ENCODE measurements at places on chromosomes 13 and 19. TPM values are rescaled to one million over a fixed set of nuclear protein-coding genes. Genes with fewer than 3 reads are reported as not detected.
A peak's percentile ranks its signal among the peaks of the same experiment; 100 is the strongest.

Gene ZNF135
- 0.42 TPM for total RNA-seq

Gene MISP3
- total RNA-seq: 1.8 TPM

Gene PSG2
- not detected for total RNA-seq

- H3K27ac ChIP-seq: peak overlapping the region; percentile 96
- H3K27me3 ChIP-seq: no peaks in the 10 kb centered on the region
- peaks cover 34% of the 10 kb centered on the region for H3K4me1 ChIP-seq
- DNase-seq: no peak
- peak overlapping the region; percentile 65 for H3K4me3 ChIP-seq
- no peaks in the 10 kb centered on the region for H3K36me3 ChIP-seq
Measured at GRCh38 chr19:43595605-43595998, 332 bp downstream of the IRGQ start.

DNA sequence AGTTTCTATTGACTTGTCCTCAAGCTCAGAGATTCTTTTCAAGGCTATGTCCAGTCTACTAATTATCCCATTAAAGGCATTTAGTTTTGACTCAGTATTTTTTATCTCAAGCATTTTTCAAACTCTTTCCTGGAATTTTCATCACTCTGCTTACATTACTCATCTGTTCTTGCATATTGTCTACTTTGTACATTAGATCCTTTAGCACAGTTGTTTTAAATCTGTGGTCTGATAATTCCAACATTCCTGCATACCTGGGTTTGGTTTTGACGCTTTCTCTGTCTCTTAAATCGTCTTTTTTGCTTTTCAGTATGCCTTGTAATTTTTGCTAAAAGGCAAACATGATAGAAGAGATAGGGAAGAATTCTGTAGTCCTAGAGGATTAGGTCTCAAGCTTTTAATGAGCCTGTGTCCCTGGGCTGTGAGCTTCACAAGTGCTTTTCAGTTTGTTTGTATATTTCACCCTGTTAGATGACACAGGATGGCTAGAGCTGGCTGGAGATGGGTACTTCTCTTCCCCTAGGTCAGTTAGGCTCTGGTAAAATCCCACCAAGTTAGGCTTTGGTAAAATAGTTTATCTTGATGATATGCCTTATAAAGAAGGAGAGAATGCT, 46.1 kb upstream of the GPC6 start:
- H3K27me3 ChIP-seq: no peaks in the 10 kb centered on the region
- no peak for DNase-seq
- H3K36me3 ChIP-seq: no peaks in the 10 kb centered on the region
- no peaks in the 10 kb centered on the region for H3K4me1 ChIP-seq

Measured in gastrocnemius medialis (tissue), 4 donors.